Keratinocyte (primary cell): ENCODE measurements at places on chromosomes 13 and 19.

- DNase-seq = no peak
These were observed 9.1 kb downstream of the NFIC start for GRCh38 chr19:3375221-3376090.

GRCh38 chr13:67554286-67554685, 324.1 kb upstream of the PCDH9 start:
- no peak for DNase-seq

DNA sequence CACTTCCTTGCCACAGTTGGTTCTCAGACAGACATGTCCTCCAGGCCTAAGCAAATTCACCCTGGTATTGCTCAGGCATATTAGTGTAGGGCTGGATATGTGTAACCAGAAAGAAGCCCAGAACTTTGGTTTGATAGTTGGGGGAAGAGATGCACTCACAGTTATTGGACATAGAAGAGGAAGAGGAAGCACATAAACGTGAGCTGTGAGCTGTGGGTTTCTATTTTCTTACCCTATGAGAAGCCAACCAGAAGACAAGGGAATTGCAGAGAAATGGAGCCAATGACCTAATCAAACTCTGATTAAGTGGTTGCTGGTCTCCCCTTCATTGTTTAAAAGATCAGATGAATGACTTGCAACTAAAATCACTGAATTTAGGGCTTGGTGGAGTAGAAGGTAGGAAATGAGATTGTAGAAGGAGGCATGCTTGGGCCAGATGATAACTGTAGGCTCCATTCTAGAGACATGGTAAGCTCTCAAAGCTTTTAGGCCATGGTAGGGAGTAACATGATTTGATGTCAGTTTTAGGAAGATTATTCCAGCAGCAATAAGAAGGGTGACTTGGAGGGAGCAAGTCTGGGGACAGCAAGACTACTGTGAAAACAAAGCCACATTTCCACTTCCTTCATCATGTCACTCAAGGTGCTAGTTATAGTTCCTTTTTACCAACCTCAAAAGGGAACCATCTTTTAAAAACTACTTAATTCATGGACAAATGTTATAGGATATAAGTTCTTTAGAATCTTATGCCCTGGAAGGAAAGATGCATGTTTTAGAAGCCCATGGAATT, 24.1 kb upstream of the WDFY2 start:
- no peak for DNase-seq

DNA sequence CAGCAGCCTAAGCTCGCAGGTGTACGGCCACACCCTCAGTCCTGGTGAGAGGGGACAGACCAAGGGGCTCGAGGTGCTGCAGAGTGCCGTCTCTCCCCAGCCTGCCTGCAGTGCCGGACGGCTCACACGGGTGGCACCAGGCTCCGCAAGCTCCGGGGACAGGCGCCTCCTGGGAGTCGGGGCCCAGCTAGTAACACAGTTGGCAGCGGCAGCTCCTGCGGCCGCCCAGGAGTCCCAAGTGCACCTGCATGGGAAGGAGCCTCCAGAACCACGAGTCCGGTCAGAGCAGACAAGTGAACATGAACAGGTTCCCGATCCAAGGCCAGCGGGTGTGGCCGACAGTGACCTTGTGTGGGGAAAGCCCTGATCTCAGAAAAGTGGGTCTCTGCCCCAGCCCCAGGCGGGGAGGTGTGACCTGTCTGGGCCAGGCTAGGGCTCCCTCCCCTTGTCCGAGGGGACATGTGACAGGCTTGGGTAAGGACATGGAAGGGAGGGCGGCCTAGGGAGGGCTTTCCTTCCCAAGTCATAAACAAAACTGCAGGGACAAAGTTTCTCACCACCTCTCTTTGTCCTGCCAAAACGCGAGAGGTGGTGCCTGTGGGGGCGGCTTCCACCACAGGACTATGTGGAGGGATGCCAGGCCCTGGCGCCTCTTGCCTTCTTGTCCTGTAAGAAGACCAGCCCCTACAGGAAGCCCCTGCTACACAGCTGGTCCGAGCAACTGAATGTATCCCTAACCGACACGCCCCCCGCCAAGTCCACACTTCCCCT, 46.5 kb downstream of the MLLT1 start:
- DNase-seq = no peak

DNA sequence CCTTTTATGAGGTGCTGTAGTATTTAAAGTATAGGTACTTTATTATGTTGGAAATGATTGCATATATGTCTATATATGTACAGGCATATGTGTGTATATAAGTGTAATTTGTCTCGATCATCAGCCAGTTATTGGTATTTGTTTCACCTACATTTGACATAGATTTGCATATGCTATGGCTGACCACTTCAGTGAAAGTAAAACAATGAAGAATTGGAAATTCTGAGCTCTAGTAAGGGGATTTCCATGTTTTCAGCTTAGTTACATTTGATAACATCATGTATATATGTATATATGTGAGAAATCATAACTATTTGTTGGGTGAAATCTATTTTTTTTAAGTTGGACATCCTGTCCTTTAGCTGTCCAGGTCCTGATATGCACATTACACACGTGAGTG, 1303.9 kb downstream of the EFNB2 start:
- no peak for DNase-seq

DNA sequence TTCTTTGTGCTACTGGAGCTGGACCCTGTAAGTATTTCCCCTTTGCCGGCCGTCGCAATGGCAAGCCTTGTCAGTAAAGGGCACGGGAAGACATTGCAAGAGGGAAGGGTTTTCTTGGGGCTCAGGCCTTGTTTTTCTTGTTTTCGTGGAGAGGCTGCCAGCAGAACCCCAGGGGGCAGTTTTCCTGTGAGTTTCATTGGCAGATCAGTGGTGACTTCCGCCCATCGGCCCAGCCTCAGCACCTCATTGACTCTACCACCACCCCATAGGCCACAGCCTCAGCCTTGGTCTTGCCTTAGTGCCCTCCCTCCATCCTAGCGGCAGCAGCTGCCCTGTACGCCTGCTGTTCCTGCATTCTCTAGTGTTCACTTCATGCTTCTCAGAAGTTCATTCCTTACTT, 61.5 kb downstream of the GJA3 start:
- DNase-seq = no peak

GRCh38 chr13:65940720-65941119, 1289.4 kb downstream of the PCDH9 start:
- no peak for DNase-seq

DNA sequence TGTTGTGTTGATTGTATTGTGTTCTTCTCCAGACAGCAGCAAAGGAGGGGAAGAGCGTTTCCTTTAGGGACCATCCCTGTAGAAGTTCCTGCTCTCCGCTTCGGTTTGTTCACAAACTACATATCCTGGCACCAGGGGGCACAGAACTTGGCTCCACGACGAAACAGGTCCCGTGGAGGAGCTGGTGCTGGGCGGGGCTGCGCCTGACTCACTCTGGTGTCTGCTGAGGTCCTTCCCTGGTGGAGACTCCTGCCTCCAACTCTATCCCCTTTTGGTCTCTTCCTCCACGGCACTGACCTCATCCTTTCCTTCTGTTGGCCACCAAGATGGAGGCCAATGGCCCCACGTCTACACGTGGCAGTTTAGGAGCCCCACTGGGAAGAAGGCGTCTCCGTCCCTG, 14.7 kb downstream of the TMPRSS9 start:
- DNase-seq = no peak

- no peak for DNase-seq
These were observed 21.9 kb downstream of the ONECUT3 start for GRCh38 chr19:1774989-1775772.

GRCh38 chr13:106484084-106484483, 51.4 kb downstream of the EFNB2 start:
- no peak for DNase-seq

DNA sequence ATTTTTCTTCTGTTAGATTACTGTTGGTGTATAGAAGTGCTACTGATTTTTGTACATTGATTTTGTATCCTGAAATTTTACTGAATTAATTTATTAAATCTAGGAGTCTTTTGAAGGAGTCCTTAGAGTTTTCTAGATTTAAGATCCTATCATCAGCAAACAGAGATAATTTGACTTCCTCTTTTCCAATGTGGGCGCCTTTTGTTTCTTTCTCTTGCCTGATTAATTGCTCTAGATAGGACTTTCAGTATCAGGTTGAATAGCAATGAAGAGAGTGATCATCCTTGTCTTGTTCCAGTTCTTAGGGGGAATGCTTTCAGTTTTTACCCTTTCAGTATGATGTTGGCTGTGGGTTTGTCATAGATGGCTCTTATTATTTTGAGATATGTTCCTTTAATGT, 5.6 kb upstream of the CD33 start:
- DNase-seq = no peak

- DNase-seq = no peak
These were observed 91.8 kb downstream of the UBL3 start for GRCh38 chr13:29758531-29759114.

DNA sequence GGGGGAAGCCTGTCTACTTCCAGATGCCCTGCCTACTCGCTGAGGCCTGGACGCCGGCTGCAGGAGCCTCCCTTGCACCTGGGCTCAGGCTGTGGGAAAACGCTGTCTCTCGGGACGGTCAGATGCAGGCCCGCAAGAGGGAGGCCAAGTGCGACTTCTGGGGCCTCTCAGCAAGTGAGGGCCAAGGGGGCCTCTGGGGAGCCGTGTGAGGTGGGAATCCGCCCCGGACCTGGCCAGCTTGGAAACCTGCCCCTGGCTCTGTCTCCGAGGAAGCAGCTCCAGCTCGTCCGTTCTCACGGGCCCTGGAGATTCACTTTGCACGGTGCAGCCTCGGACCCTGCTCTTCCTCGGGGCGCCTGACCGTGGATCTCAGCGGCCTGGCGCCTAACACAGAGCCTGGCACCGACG, 11.4 kb upstream of the CRTC1 start:
- no peak for DNase-seq

GRCh38 chr19:47781590-47782262, 3.2 kb downstream of the SELENOW start:
- no peak for DNase-seq

- DNase-seq = no peak
These were observed 188.0 kb downstream of the TDRD3 start for GRCh38 chr13:60584976-60585375.

DNA sequence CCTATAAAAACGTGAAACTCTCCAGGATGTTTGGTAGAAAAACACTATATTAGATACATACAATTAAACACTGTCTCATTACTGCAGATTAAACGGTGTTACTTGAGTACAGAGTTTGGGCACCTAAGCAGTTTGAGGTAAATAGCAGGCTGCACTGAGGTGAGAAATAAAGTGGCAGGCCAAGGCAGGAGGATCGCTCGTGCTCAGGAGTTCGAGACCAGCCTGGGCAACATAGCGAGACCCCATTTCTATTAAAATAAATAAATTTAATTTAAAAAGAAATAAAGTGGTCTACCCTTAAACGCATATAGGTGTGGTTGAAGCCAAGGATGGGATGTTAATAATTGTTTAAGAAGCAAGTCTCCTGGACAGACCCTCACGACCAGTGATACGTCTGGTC, 1.2 kb downstream of the PSPC1 start:
- DNase-seq = no peak

GRCh38 chr13:72561791-72562190, 165.6 kb downstream of the MZT1 start:
- no peak for DNase-seq

GRCh38 chr19:3478409-3479176, 1.7 kb downstream of the SMIM24 start:
- no peak for DNase-seq

DNA sequence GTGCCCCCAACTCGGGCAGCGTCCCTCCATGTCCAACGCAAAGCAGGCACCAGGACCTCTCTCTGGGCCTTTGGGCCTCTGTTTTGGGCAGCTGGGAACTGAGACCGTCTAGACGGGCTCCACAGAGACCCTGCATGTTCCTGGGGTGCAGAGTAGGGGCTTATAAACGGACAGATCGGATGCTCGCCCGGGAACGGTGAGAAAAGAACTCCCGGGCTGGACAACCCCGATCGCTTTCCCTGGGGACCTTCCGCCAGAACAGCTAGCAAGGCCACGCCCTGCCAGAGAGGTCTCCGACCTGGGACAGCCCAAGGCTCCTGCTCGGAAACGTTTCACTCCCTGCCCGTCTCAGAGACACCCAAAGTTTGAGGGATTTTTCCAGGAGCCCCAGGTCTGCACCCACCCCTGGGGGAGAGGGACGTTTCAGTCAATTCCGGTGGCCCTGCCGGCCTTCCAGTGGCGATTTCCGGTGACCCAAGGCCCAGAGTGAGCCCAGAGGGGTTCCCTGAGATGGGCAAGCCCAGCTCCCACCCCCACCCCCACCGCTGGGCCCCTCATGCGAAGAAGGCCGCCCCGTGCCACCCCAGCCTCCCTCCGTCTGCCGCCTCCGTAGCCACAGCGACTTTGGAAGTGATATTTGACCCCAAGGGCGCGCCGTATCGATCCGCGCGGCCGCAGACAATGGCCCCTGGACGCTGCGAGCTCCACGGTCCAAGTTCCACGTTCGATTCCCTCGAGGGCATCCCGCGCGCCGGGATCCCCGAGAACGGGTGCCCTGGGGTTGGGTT, 1.7 kb downstream of the NR2F6 start:
- DNase-seq = no peak

DNA sequence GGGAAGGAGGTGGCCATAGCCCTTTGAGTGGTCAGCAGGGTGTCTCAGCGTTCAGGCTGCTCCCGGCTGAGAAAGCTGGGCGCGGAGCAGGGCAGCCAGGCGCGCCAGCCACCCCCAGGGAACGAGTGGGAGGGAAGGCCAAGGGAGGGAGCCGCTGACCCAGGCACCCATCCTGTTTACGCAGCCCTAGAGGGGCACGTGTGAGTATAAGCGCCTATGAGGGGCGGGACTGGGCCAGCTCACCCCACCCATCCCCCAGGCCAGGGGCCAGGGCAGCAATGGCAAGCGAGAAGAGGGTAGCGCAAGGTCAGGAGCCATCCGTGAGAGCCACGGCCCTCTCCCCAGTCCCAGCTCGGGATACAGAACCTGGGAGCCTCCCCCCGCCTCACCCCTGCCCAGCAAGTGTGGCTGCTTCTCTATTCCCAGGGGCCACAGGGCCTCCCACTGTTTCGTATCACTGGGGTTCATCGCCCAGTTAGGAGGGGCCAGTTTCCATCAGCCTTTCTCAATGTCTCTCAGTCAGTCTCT, 897 bp upstream of the DMKN start:
- DNase-seq = no peak

GRCh38 chr19:6362351-6362801, 1.0 kb downstream of the CLPP start:
- DNase-seq = no peak

DNA sequence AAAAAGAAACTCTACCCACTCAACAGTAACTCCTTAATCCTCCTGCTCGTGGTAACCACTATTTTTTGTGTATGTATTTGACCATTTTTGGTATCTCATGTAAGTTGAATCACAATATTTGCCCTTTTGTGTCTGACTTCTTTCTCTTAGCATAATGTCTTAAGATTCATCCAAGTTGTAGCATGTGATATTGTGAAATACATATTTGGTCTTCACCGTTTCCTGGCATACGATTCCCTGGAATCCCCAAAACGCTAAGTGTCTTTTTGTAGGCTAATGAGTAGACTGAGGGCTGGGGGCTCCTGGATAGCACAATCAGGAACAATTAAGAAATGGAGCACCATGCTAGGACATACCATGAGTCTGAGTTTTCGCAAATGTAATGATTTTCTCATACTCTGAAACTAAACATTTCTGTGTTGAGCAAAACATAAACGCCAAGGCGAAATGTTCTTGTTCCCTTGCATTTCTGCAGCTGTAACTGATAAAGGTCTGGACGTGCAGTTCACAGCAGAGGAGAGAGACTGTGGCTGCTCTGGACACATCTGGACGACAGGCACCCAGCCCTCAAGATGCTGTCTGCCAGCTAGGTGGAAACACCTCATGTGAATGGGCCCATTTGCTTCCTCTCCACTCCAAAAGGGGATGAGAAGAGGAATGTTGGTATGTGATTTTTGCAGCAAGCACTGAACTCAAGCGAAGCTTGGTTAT, 38.4 kb downstream of the BRD4 start:
- no peak for DNase-seq
